ENCODE measurements at places on chromosomes 6 and 20.

DNA sequence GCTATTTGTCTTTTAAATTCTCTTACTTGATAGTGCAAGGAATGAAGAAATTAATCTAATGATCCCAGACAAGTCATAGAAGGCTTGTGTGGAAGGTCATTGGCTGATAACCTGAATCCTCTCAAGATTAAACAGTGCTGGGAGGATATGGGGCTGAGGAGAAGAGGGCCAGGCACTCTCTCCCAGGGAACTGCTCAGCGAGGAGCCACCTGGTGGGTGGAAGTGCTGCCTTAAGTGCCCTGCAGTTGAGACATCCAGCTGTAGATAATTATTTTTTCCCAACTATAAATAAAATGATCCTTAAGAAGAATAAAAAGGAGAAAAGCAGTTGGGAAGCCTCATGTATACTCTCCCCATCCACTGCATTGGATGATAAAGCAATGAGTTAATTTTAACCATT lies 47.9 kb downstream of the BTBD3 start:
- DNase-seq: no peak

DNA sequence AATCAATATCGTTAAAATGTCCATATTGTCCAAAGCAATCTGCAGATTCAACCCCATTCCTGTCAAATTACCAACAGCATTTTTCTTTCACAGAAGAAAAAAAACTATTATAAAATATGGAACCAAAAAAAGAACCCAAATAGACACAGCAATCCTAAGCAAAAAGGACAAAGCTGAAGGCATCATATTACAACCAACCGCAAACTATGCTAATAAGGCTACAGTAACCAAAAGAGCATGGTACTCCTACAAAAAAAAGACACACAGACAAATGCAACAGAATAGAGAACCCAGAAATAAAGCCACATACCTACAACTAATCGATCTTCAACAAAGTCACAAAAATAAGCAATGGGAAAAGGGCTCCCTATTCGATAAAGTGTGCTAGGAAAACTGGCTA lies 49.2 kb downstream of the RNGTT start:
- DNase-seq: peak; percentile 31

GRCh38 chr6:80489911-80490635 lies 383.6 kb downstream of the BCKDHB start:
- peak; percentile 77 for DNase-seq

GRCh38 chr6:111980143-111980542 lies 73.8 kb upstream of the CCN6 start:
- DNase-seq: no peak

DNA sequence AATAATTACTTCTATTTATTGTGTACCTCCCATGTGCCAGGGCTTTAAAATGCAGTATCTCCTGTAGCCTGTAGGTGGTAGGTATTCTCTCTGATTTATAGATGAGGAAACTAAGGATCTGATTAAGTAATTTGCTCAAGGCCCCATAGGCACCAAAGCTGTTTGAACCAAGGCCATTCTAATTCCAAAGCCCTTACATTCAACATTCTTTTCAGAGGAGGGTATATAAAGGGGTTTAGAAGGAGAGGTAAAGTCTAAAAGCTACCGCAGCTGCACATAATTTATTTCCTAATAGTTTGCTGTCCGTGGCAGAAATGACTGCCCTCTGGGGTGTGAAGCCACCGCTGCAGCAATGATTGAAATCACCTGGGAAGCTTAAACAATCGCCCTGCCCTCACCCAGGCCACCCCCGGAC lies 95.0 kb upstream of the FAM8A1 start:
- DNase-seq: peak; percentile 48

DNA sequence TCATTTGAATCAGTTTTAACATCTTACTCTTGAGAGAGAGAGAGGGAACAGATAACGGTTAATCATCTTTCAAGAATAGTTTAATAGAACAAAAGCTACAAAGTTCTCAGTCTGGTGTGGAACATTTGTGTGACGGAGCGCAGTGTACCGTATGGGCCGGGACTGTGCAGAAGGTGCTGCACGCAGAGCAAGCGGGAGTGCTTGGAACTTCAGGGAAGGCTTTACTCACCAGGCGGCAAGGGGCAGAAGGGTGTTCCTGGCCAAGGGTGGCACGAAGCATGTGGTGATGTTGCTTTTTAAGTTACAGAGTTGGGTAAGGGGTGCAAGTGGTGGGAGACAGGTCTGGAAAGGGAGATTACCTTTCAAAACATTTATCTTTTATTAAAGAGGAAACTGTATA lies 95.7 kb downstream of the TULP4 start:
- DNase-seq: no peak

DNA sequence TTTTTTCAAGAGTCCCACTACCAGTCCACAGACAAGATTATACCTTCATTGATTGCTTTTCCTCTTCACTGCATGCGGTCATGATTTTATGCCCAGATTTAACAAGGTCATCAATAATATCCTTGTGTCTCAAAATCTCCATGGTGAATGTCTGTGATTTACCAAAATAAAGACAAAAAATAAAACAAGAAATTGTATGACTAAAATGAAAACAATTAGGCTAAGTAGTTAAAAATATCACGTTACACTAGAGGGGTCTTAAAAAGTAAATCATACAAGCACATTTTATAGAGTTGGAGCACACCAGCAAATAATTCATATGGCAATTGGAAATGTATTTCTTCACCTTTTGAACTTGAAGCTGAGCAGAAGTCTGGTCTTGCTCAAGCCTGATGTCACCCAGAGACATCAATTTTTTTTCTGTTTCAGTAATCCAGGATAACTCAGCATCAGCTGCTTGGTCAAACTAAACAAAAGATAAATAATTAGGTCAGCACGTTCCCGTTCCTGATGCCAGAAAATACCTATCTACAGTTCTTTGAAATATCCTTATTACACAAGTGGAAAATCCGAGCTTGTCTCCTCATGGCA lies 125.4 kb downstream of the DST start:
- peak; percentile 41 for DNase-seq

DNA sequence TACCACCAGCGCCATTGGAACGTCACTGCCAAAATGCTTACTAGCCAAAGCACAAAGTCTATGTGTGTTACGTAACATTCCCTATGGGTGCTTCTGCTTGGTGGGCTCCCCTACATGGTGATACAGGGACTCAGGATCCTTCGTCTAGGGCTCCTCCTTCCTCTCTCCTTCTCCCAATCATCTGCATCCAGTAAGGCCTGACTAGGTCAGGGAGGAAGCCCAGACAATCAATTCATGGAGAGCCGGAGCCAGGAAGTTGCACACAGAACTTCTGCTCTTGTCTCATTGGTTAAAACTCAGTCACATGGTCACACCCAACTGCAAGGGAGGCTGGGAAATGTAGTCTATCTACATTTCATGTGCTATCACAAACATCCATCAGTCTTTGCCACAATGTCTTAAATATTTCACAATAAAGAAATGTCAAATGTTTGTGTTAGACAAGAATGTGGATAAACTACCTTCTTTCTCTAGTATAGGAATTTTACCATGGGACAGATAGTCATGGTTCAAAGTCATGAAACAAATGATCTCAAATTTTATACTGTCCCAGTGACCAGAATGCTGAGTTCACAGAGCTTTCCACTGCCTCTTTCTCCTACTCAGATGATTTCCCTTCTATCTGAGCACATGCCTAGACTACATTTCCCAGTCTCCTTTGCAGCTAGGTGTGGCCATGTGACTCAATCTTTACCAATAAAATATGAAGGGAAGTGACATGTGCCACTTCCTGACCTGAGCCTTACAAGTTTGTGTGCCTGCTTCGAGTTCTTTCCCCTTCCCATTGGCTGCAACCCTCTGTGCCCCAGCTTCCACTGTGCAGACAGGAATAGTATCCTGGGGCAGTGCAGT lies 9.3 kb upstream of the KCNK15 start:
- DNase-seq: peak; percentile 90

DNA sequence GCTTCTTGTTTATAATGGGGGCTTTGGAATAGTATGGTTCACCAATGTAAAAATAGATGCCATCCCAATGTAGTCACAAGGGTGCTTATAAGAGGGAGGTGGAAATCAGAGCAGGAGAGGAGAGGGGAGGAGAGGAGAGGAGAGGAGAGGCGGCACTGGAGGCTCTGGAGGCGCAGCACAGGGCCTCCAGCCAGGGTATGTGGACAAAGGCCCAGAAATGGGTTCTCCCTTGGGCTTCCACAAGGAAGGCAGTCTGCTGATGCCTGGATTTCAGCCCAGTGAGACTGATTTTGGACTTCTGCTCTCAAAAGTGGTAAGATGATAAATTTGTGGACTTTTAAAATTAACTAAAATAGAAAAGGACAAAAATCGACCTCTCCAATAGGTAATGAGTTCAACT lies 116.8 kb downstream of the RNASET2 start:
- DNase-seq: no peak

DNA sequence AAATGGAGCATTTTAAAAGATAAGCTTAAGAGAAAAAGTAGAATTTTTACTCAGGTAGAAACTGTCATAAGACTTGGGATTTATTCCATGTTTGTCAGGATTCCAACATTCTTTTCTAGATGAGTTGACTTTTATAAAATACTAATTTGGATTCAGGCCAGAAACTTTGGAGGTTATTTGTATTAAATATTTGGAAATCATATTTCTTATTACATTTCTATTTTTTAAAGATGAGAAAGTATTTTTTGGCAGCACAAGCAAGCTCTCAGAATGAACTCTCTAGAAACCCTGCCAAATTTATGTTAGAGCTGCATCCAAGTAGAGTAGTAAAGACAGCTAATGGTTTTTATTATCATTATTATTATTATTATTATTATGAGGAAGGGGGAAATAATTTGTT lies 1014.9 kb upstream of the GJE1 start:
- peak; percentile 22 for DNase-seq

- DNase-seq: peak; percentile 19
Measured at GRCh38 chr20:34997131-34997561, 41.5 kb downstream of the MYH7B start.

GRCh38 chr6:93419304-93420162 lies at the start of gene EPHA7:
Gene EPHA7, minus strand, starts transcription at chr6:93419559. Its CDS starts 218 bp downstream, at chr6:93419341.
- peak; percentile 93 for DNase-seq

DNA sequence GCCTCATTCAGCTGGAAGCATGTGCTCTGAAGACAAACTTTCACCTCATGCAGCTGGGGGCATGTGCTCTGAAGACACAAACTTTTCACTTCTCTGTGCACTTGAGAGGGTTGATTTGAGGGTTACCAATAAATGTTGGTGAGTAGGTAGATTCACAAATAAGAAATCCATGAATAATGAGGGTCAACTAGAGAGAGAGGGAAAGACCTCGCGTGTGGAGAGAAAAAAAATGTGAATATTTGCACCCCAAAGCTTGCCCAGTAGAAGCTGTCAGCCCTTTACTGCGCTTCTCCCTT lies 43.4 kb downstream of the PSMB1 start:
- no peak for DNase-seq

GRCh38 chr20:44247586-44248409 lies 690 bp downstream of the GDAP1L1 start:
- DNase-seq: peak; percentile 27

- DNase-seq: no peak
Measured at GRCh38 chr6:3263096-3263495, 4.3 kb downstream of the PSMG4 start.

DNA sequence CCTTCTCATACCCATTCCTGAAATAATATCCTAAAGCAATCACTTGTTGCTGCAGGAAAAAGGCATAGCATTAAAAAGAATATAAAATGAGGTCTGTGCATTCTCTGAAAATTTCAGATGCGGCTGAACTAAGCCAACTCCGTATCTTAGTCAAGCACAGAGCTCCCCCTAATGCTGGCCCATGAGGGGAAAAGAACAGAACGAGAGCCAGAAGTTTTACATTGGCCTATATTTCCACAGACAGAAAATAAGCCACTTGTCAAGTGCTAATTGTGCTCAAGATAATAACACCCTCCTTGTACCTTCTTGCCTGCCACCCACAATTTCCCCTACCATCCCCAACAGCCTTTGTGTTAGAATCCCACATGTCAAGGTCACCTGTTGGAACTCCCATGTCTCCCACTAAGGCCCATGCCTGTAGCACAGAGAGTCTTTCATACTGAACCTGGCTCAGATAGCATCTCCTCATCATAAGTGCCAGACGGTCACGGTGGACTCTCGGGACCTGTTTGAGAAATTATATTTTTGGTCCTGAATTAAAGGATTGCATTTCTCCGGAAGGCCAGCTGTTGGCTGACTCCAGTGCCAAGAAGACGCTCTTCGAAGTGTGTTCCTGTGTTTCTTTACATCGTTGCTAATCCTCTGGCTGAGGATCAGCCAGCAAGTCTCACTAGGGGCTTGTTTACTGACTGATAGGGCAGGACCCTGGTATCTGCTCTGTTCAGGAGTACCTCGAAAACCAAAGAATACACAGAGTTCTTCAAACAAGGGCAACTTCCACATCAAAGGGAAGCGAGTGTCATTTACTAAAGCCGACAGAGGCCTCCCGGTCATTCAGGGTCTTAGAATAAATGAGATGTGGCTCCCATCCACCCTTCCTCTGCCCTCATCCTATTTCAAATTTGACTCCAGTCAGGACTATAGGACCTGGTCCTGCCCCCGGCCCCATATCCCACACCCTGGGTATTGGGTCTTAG lies 183.4 kb upstream of the FBXL4 start:
- no peak for DNase-seq

DNA sequence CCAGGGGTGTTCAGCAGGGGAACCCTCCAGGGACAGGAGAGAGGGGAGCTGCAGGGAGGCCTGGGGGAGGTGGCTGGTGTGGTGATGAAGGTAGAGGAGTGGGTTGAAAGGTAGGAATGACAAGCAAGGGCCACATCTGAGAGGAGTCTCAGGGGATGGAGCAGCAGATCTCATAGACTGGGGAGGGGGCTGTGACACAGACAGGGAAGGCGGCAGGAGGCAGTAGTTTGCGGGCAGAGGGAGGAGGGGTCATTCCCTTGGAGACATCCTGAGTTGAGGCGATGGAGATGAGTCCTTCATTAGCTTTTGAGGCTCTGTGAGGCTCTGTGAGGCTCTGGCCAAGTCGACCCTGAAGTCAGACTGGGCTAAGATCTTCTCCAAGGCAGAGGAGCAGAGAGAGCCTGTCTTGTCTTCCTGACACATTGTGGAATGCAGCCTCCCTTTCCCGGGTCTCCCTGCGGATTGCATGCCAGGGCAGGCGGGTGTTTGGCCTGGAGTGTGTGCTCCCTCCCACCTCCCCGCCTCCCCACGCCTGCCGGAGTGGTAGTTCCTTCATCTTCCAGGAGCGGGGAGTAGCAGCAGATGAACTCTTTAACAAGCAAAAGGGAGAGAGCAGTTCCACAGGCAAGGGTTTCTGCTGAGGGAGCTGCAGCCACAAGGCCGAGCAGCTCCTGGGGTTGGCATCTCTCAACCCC lies 34.3 kb upstream of the MLN start:
- DNase-seq: peak; percentile 87

DNA sequence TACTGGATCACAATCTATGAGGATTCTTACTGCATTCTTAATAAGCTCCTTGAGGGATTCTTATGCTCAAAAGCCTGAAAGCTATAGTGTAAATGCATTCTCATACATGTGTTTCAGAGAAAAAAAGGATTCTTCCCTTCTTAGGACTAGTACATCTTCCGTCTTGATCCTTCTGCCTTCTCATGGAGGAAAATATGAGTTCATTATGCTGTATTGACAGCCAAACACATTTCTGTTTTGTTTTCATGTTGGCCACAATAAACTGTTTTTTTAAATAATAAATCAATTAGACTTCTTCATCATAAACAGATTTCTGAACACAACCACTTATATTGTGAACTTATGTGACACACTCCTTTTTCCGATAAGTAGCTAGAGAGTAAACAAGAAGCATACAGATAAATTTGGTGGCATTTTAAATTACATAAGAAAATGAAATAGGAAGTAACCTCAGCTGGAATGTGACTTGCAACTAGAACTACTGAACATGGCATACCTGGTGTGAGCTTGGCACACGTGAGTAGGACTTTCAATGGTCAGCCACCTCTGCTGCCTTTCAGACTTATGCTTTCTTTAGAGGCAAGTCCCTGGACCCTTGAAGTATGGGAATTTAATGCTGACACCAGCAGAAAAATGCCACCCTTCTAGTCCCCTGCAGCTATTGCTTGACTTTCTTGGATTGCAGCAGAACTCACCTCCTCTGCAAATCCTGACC lies 350.4 kb downstream of the BCKDHB start:
- DNase-seq: no peak

Measured in fibroblast of skin of abdomen (primary cell).